Effector memory CD8-positive, alpha-beta T cell (primary cell): ENCODE measurements at places on chromosomes 5 and 9.
A peak's percentile ranks its signal among the peaks of the same experiment; 100 is the strongest.

- H3K27ac ChIP-seq = no peak overlapping the region
- no peaks in the 10 kb centered on the region for H3K4me1 ChIP-seq
- no peaks in the 10 kb centered on the region for H3K36me3 ChIP-seq
- no peak overlapping the region for H3K4me3 ChIP-seq
- H3K27me3 ChIP-seq = no peaks in the 10 kb centered on the region
Measured at GRCh38 chr5:104095527-104095926, 532.9 kb upstream of the NUDT12 start.

GRCh38 chr9:36046923-36047322 is 10.2 kb downstream of the RECK start:
- H3K4me3 ChIP-seq = no peak overlapping the region
- no peak for DNase-seq
- H3K27ac ChIP-seq = no peak overlapping the region
- no peaks in the 10 kb centered on the region for H3K27me3 ChIP-seq
- no peaks in the 10 kb centered on the region for H3K36me3 ChIP-seq

- H3K27me3 ChIP-seq = no peaks in the 10 kb centered on the region
- no peaks in the 10 kb centered on the region for H3K36me3 ChIP-seq
- no peak overlapping the region for H3K4me3 ChIP-seq
- no peaks in the 10 kb centered on the region for H3K4me1 ChIP-seq
- H3K27ac ChIP-seq = no peak overlapping the region
Measured at GRCh38 chr9:16207161-16207560, 654.3 kb downstream of the CCDC171 start.

- H3K4me1 ChIP-seq = no peaks in the 10 kb centered on the region
- no peak overlapping the region for H3K4me3 ChIP-seq
- peaks cover 32% of the 10 kb centered on the region for H3K27me3 ChIP-seq
- DNase-seq = no peak
- no peak overlapping the region for H3K27ac ChIP-seq
Measured at GRCh38 chr5:161548487-161549094, 2.1 kb upstream of the GABRB2 start.

- no peaks in the 10 kb centered on the region for H3K36me3 ChIP-seq
- no peaks in the 10 kb centered on the region for H3K27me3 ChIP-seq
Measured at GRCh38 chr5:122915717-122916461, 70.5 kb downstream of the SNX24 start.

DNA sequence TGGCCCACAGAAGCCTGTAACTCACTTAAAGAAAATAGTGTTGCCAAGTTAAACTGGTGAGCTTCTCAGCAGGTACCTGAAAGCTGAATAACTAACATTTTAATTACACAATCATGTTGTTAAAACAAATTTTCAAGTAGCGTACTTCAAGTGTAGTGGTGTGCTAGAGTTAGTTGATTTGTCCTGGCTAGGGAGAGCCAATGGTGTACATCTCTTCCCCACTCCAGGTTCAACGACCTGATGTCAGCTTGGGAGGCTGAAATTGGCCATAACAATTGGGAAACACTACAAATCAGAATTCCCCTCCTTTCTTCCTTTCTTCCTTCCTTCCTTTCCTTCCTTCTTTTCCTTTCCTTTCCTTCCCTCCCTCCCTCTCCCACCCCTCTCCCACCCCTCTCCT is 295.3 kb upstream of the SLC24A2 start:
- H3K27ac ChIP-seq = no peak overlapping the region
- H3K4me3 ChIP-seq = no peak overlapping the region
- no peak for DNase-seq
- H3K4me1 ChIP-seq = no peaks in the 10 kb centered on the region
- H3K36me3 ChIP-seq = no peaks in the 10 kb centered on the region

- DNase-seq = no peak
- no peak overlapping the region for H3K4me3 ChIP-seq
- no peaks in the 10 kb centered on the region for H3K27me3 ChIP-seq
- H3K4me1 ChIP-seq = no peaks in the 10 kb centered on the region
- no peak overlapping the region for H3K27ac ChIP-seq
Measured at GRCh38 chr5:82594097-82594496, 315.9 kb upstream of the RPS23 start.

DNA sequence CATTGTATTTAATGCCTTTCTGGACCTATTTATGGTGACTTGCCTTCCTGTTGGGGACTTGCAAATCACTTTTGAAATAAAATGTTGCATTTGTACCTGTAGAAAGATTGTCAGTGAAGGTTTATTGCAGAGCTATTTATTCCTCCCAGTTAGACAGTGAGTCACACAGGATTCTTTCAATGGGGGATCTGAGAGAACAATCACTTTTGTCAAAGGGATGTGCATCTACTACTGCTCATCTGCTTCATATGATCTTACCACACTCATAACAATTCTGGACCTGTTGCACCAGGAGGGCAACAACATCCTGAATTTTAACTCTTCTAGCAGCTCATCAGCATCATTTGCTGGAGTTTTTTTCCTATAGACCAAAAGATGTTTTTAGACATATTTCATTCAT is 66.8 kb downstream of the FBXL7 start:
- no peaks in the 10 kb centered on the region for H3K36me3 ChIP-seq
- no peaks in the 10 kb centered on the region for H3K27me3 ChIP-seq
- H3K4me3 ChIP-seq = no peak overlapping the region

GRCh38 chr5:142652563-142652962 is 33.3 kb downstream of the FGF1 start:
- no peaks in the 10 kb centered on the region for H3K36me3 ChIP-seq
- no peak for DNase-seq
- H3K27me3 ChIP-seq = peaks cover 51% of the 10 kb centered on the region
- no peak overlapping the region for H3K27ac ChIP-seq

DNA sequence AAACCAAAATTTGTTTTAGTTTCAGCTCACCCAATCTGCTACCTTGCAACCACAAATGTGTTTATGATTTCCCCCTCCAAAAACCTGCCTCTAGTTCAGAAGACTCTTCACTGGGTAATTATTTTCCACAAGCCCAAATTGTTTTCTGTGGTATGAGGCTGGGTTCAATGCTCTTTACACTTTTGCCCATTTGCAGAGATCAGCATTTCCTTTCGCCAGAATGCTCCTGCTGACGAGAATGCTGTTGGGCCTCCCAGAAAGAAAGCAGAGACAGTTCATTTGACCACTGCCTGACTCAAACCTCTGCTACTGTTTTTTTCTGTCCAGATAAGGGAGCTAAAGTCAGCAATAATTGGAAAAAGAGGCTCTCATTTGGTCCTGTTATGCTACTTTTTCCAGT is 427.3 kb downstream of the PDE4D start:
- no peaks in the 10 kb centered on the region for H3K36me3 ChIP-seq
- no peak overlapping the region for H3K4me3 ChIP-seq
- no peaks in the 10 kb centered on the region for H3K27me3 ChIP-seq

GRCh38 chr5:107306594-107306993 is 364.1 kb downstream of the EFNA5 start:
- H3K4me3 ChIP-seq = no peak overlapping the region
- DNase-seq = no peak
- H3K4me1 ChIP-seq = peaks cover 4% of the 10 kb centered on the region
- H3K27ac ChIP-seq = no peak overlapping the region
- no peaks in the 10 kb centered on the region for H3K36me3 ChIP-seq
- H3K27me3 ChIP-seq = no peaks in the 10 kb centered on the region

GRCh38 chr9:33459115-33459514 is 11.7 kb upstream of the AQP3 start:
- peaks cover 20% of the 10 kb centered on the region for H3K36me3 ChIP-seq
- DNase-seq = no peak
- H3K4me3 ChIP-seq = no peak overlapping the region
- H3K27me3 ChIP-seq = no peaks in the 10 kb centered on the region
- H3K4me1 ChIP-seq = peaks cover 8% of the 10 kb centered on the region
- peak overlapping the region; percentile 86 for H3K27ac ChIP-seq

DNA sequence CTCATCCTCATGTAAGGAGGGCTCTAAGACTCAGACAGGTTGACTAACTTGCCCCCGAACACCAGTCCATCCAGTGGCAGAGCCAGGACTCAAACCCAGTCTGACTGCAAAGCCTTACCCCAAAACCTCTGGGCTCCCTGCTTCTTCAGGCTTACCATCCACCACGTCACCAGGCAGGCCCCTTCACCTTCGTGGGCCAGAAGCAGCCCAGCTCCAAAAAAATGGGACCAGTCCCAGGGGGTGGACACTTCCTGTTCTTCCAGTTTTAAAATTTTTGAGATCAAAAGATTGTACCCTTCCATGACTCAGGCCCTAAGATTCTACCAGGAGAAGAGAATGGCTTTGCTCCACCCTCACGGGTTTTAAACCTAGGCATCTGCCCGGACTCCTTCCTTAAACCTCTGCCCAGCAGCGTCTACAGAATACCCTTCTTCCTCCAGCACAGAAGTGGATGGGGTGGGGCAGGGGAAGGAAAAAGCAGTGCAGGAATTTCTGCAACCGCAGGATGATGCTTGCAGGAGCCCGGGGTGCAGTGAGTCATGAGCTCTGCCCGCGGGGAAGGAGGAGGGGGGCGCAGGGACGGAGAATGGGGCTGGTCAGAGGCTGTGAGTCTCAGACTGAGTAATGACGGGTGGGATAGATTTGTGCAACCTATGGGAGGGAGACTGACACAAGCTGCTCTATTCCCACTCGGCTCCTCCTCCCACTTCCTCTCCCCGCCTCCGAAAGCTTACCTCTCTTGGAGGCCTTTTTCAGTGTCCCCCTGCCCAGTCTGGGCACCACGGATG is 50.4 kb upstream of the STXBP1 start:
- H3K4me3 ChIP-seq = no peak overlapping the region
- peak overlapping the region; percentile 38 for H3K27ac ChIP-seq
- peaks cover 3% of the 10 kb centered on the region for H3K36me3 ChIP-seq
- no peaks in the 10 kb centered on the region for H3K27me3 ChIP-seq

- no peak overlapping the region for H3K27ac ChIP-seq
- peaks cover 4% of the 10 kb centered on the region for H3K27me3 ChIP-seq
- H3K36me3 ChIP-seq = no peaks in the 10 kb centered on the region
Measured at GRCh38 chr9:4581861-4582565, 80.1 kb upstream of the PLPP6 start.

- no peak overlapping the region for H3K4me3 ChIP-seq
- peaks cover 7% of the 10 kb centered on the region for H3K36me3 ChIP-seq
Measured at GRCh38 chr5:112366987-112367386, 52.1 kb downstream of the EPB41L4A start.

- no peak overlapping the region for H3K27ac ChIP-seq
- DNase-seq = no peak
- no peaks in the 10 kb centered on the region for H3K36me3 ChIP-seq
Measured at GRCh38 chr5:94218374-94218773, 400.0 kb downstream of the KIAA0825 start.

- H3K27me3 ChIP-seq = peaks cover 52% of the 10 kb centered on the region
- no peak for DNase-seq
- H3K4me1 ChIP-seq = no peaks in the 10 kb centered on the region
- no peak overlapping the region for H3K4me3 ChIP-seq
- no peak overlapping the region for H3K27ac ChIP-seq
Measured at GRCh38 chr9:89781838-89782540, 177.2 kb downstream of the GADD45G start.

- no peak for DNase-seq
- H3K27ac ChIP-seq = no peak overlapping the region
- no peak overlapping the region for H3K4me3 ChIP-seq
Measured at GRCh38 chr5:40124367-40124766, 555.3 kb upstream of the PTGER4 start.

- no peaks in the 10 kb centered on the region for H3K36me3 ChIP-seq
- no peak overlapping the region for H3K4me3 ChIP-seq
- peaks cover 26% of the 10 kb centered on the region for H3K27me3 ChIP-seq
- DNase-seq = no peak
- H3K4me1 ChIP-seq = no peaks in the 10 kb centered on the region
Measured at GRCh38 chr9:121527371-121527770, 27.7 kb upstream of the GGTA1 start.

- H3K27ac ChIP-seq = peak overlapping the region; percentile 15
- H3K27me3 ChIP-seq = no peaks in the 10 kb centered on the region
- no peak overlapping the region for H3K4me3 ChIP-seq
- peaks cover 3% of the 10 kb centered on the region for H3K36me3 ChIP-seq
Measured at GRCh38 chr9:114413861-114414301, 26.1 kb upstream of the AKNA start.

GRCh38 chr9:93292664-93293328 is 108.9 kb downstream of the WNK2 start:
- DNase-seq = no peak
- H3K4me3 ChIP-seq = no peak overlapping the region
- H3K27me3 ChIP-seq = peaks cover 43% of the 10 kb centered on the region

DNA sequence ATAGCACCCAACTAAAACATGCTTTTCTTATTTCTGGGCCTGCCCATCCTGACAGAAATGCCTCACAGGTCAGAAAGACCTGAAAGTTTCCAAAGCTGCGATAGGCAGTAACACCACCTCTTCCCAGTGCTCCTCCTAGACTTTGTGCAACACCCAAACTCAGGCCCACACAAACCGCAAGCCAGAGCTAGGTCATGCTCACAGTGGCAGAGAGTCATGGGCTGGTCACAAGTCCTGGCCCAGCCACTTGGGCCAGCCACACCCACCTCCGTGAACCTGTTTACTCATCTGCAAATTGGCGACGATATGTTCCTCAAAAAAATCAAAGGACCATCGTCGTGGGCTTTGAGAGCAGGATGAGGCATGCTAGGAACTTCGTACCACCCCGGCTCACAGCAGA is 44.0 kb upstream of the SLC25A51 start:
- no peak for DNase-seq
- no peak overlapping the region for H3K27ac ChIP-seq

DNA sequence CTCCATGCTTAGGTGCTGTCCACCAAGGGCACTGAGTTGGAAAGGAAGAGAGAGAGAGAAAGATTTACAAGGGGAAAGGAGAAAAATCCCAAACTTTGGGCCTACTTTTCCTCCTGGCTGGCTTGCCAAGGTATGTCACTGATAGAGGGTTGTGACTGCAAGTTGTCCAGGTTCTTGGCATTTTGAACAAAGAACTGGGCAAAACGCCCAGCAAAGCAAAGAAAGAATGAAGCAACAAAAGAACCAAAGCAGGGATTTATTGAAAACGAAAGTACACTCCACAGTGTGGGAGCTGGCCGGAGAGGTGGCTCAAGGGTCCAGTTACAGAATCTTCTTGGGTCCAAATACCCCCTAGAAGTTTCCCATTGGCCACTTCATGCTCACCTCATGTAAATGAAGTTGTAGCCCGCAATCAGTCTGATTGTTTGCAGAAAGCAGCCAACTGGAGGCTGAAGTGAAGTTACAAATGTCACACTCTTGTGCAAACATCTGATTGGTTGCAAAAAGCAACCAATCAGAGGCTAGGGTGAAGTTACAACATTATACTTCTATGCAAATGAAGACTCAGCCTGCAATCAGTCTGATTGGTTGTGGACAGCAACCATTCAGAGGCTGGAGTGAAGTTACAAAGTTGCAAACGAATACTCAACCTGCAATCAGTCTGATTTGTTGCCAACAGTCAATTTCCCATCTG is 263.5 kb downstream of the YTHDC2 start:
- no peak overlapping the region for H3K4me3 ChIP-seq
- H3K4me1 ChIP-seq = peaks cover 4% of the 10 kb centered on the region
- no peak overlapping the region for H3K27ac ChIP-seq
- peaks cover 9% of the 10 kb centered on the region for H3K27me3 ChIP-seq
- no peak for DNase-seq

DNA sequence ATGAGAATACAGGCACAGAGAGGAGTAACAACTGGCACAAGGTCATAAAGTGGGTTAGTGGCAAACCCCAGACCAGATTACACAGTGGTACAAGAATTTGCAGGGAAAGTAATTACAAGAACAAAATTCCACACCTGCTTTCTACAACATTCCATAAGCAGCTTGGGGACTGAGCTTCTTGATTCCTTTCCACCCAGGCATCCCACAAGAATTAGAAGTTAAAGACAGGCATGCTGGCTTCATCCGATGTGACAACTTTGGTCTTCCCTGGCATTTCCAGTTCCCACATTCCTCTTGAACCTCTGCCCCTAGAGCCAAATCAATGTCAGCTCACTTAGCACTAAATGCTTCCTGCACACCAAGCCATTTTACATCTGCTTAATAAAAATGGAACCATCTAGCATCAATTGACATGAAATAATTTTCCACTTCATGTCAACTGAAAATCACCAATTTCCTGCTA is 435.8 kb upstream of the PAPPA start:
- no peak overlapping the region for H3K27ac ChIP-seq
- no peaks in the 10 kb centered on the region for H3K36me3 ChIP-seq
- H3K4me1 ChIP-seq = no peaks in the 10 kb centered on the region
- H3K4me3 ChIP-seq = no peak overlapping the region
- DNase-seq = no peak
